Anterior cingulate cortex (tissue), 58 donors: ENCODE measurements at places on chromosomes 2 and 18.

DNA sequence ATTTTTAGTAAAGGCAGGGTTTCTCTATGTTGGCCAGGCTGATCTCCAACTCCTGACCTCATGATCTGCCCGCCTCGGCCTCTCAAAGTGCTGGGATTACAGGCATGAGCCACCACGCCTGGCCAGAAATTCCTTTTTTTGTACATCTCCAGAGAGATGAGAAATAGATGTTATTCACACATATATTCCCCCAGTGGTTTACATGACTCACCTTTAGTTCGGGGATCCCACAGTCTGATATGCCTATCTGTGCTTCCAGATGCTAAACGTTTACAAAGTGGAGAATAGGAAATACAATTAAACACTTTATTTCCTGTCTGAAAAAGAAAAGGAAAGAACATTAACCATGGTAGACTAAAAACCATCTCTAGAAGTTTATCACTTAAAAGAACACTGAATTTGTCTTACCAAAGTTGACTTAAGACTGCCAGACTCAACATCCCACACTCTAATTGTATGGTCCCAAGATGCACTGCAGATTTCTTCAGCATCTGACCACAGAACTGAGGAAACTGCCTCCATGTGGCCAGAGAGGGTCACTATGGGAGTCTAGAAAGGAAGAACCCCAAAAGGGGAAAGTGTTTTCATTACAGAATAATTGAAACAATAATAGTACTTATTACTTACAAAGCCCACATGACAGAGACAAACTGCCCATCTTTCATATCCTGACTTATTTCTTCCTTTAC is 12.6 kb upstream of the ICA1L start:
- no peak for DNase-seq

GRCh38 chr2:3148716-3149115 is 228.9 kb downstream of the EIPR1 start:
- no peak for DNase-seq

DNA sequence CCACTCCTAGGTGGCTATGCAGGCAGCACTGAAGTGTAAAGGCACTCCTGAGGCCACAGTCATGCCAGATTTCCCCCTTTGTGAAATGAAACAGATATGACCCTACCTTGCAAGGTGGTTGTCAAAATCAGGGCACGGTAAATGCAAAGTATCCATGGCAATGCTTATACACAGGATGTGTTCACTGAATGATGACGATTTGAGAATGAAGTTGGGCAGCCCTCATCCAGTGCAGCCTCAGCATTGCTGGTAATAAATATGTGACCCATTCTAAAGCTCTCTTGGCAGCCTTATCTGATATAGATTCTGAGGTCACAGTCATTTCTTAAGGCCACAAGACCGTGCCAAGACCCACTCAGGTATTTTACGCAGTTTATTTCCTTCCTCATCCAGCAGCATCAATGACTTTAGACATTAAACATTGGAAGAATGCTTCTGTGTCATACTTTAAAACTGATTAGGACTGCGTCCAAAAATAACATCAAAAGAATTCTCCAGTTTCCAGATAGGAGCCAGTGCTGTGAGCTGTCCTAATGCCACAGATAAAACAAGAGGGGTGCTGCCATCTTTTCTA is 125.5 kb upstream of the SERTAD2 start:
- DNase-seq: no peak

DNA sequence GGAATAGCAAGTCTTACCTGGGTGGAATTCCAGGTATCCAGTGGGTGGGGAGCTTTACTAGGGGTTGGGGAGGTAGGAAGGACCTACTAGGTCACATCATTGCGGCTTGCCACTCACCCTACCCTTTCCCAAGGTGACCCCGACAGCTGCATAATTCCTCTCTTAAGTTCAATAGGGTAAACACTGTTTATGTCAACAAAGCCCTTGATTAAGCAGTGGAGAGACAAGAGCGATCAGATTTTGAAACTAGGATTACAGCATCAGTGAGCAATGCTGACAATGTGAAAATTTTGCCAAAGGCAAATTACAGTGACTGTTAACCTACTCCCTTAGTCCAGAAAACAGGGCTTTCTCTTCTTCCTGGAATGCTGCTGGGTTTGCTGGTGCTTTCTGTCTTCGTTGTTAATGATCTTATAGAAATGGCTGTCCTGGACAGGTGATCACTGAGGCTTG is 14.5 kb downstream of the SLC19A3 start:
- no peak for DNase-seq

GRCh38 chr2:29000956-29001355 is 19.9 kb downstream of the TOGARAM2 start:
- no peak for DNase-seq

GRCh38 chr2:171584001-171584400 is 61.7 kb downstream of the CYBRD1 start:
- no peak for DNase-seq

- no peak for DNase-seq
These were observed 45.8 kb upstream of the FLACC1 start for GRCh38 chr2:201402651-201403562.

DNA sequence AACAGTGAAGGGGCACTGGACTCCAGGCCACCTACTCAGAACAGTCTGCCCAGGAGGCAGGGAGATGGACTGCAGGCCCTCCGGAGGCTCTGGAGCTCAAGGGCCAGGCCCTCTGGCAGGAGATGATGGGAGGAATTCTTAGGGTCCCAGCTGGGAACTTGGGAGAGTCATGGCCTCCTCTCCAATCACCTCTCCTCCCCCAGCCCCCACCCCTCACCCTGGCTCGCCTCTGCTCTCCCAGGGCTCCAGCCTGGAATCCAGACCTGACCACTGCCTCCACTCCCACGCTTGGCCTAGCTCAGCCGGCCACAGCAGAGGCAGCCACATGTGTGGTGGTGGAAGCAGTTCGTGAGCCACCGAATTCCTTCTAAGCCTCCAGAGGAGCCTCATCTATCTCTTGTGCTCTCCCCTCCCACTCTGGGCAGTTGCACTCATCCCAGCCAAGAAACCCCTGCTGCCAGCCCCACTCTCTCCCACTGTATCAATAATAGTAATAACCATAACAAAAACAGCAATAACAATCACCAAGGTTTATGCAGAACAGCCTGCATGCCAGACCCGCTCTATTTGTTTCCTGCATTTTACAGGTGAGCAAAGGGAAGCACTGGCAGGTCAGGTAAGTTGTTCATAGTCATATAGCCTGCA is 67.4 kb downstream of the TNS1 start:
- no peak for DNase-seq

- DNase-seq: no peak
These were observed 26.8 kb upstream of the SLC9A2 start for GRCh38 chr2:102592601-102593000.

DNA sequence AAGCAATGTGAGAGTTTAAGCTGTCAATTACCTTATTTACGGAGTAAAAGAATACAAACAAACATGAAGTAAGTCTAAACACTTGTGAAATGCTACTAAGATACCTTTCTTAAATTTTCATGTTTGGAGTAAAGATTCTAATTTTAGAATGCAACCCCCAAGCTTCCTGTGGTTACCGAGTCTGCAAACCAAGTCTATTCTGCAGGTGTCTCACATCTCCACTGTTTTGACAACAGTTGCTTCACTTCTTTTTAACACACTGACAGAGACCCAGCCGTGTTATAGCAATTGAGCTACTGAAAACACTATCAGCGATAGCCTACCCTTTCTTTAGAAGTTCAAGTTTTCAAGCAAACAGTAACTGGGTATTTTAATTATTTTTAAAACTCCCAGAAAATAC is 608.3 kb downstream of the ERBB4 start:
- no peak for DNase-seq

GRCh38 chr2:169999054-169999453 is 171.8 kb downstream of the UBR3 start:
- no peak for DNase-seq
